Fibroblast of skin of scalp (primary cell): ENCODE measurements at places on chromosomes 12 and 14.
A peak's percentile ranks its signal among the peaks of the same experiment; 100 is the strongest.

- no peak for DNase-seq
Observed at GRCh38 chr14:98685725-98686124, 586.3 kb downstream of the BCL11B start.

DNA sequence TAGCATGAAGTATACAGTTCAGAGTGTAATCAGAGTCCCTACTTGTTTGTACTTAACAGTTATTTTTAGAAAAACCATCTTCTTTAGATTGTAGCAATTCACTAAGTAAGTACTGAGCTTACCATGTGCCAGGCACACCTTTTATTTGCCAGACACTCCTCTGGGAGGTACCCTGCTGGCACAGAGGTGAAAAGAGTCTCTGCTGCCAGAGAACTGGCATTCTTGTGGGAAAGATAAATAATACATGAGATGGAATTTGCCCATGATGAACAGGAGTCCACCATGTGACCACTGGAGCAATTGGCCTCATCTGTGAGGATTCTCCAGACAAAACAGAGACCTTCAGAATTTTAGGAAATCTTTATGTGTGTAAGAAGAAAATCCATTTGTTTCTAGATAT is 199.3 kb upstream of the SLC16A7 start:
- no peak for DNase-seq

DNA sequence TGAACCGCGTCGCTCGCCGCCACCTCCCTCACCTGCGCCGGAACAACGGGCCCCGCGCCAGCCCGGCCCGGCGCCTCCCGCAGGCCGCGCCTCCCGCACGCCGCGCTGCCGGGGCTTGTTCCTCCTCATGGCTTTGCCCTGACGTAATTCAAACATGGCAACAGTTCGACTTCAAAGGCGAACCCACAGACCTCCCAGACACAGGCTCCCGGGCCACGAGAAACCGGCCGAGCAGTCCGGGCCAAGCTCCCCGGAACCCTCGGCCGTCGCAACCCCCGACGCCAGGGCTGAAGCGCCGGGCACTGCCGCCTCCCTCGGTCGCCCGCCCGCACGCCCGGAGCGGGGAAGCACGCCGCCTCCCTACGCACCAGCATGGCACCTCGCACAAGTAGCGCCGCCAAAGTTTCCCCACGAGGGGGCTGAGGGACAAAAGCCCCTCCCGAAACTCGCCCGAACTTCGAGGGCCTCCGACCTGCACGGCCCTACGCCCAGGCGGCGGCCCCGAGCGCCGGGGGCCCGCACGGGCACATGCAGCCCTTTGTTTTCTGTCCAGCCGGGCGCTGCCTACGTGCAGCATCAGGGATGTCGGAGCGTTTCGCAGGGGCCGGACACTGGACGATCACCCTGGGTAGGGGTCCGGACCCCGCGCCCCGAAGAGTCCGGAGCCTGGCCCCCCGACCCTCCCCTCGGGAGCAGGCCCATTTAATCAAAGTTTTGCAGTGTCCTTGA is 1.7 kb downstream of the SINHCAF start:
- peak; percentile 77 for DNase-seq

- DNase-seq, result peak; percentile 13
Observed at GRCh38 chr14:76007852-76008251, 22.3 kb downstream of the IFT43 start.

GRCh38 chr14:93525696-93526451 is 95.1 kb downstream of the UNC79 start:
- DNase-seq, result peak; percentile 12

DNA sequence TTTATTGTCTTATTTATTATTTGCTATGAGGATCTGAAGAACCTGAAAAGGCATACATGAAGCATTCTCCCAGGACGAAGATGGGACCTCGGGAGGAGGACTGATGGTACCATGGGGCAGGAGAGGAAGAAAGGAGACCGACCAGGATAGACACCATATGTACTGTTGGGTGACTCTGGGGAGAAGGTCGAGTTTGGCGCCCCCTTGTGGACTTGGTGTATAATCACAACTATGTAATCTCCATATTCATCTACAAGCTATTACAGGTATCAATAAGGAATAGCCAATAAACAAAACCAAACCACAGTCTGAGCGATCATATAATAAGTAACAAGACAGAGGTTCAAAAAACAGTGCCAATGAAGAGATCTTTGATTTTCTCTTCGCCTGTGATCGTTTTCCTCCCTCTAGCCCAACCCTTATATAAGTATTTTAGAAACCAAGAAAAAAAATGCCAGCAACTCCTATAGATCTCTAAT is 139.1 kb downstream of the SPTSSA start:
- peak; percentile 55 for DNase-seq

GRCh38 chr12:42834062-42834461 is 244.5 kb upstream of the PRICKLE1 start:
- no peak for DNase-seq

GRCh38 chr12:116130431-116130830 is 147.1 kb downstream of the MED13L start:
- DNase-seq, result peak; percentile 78

GRCh38 chr12:132804426-132804861 is 24.2 kb downstream of the GOLGA3 start:
- DNase-seq, result no peak

DNA sequence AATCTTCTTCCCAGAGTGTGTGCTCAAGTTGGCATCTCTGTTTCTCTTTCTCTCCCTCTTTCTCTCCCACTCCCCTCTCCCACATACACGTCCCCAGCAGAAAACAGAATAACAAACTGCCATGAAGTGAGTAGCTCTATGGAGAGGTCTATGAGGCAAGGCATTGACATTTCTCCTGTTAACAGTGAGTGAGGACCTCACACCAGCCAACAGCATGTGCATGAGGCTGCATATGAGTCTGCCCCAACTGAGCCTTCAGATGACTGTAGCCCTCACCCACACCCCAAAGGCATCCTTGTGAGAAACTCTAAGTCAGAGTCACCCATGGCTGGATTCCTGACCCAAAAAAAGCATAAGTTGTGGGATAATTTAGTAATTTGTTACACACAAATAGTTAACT is 50.4 kb downstream of the MAGOHB start:
- DNase-seq, result no peak

GRCh38 chr12:47992776-47993175 is 11.5 kb downstream of the COL2A1 start:
- no peak for DNase-seq

DNA sequence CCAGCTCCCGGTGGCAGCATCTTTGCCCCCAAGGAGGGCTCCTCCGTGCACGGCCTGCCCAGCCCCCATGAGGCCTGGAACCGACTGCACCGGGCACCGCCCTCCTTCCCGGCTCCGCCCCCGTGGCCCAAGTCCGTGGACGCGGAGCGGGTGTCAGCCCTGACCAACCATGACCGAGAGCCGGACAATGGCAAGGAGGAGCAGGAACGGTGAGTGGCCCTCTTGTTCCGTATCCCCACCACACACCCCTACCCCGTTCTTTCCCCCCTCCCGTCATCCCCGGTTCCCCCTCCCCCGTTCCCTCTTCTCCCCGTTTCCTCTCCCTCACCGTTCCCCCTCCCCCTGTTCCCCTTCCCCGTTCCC is 28.3 kb downstream of the LRCOL1 start:
- no peak for DNase-seq

- peak; percentile 81 for DNase-seq
Observed at GRCh38 chr12:52278575-52279421, 4.4 kb downstream of the KRT86 start.

- DNase-seq, result no peak
Observed at GRCh38 chr12:14357486-14357885, 8.0 kb upstream of the ATF7IP start.

- DNase-seq, result no peak
Observed at GRCh38 chr12:19074700-19075099, 54.8 kb upstream of the PLEKHA5 start.

- no peak for DNase-seq
Observed at GRCh38 chr12:7121324-7121723, 7.4 kb downstream of the RBP5 start.

- no peak for DNase-seq
Observed at GRCh38 chr12:52403561-52403960, 2.6 kb downstream of the KRT82 start.

- no peak for DNase-seq
Observed at GRCh38 chr14:95651028-95651427, 35.2 kb upstream of the TCL1B start.

GRCh38 chr14:90545382-90545781 is 148.6 kb downstream of the CALM1 start:
- DNase-seq, result no peak

- peak; percentile 66 for DNase-seq
Observed at GRCh38 chr12:52202361-52203078, 10.7 kb upstream of the KRT80 start.

DNA sequence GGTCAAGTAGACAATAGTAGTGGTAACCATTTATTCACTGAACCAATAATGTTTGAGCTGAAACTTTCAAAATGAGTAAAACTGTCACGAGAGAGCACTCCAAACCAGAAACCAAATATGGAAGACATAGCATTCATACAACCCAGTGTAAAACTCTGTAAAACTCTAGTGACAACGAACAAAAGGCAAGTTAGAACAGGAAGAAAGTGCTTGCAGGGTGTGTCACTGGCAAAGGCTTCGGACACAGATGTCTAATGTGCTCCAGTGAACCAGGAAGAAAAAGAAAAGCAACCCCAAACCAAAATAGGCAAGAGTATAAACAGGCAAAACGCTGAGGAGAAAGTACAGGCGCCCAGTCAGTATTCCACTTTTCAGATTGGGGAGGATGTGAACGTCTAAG is 79.3 kb upstream of the FZD10 start:
- DNase-seq, result no peak
